T47D (cell line): ENCODE measurements at places on chromosomes 7 and 10.

- DNase-seq = peak; percentile 88
These were observed 67.1 kb downstream of the HK1 start for GRCh38 chr10:69345402-69345801.

- DNase-seq = no peak
These were observed 452 bp downstream of the ATE1 start for GRCh38 chr10:121927318-121927840.

GRCh38 chr10:117830787-117831212, 215.9 kb downstream of the RAB11FIP2 start:
- no peak for DNase-seq

- no peak for DNase-seq
These were observed 181.7 kb downstream of the LRMDA start for GRCh38 chr10:75612904-75613684.
